ENCODE measurements at places on chromosomes 7 and 10.

DNA sequence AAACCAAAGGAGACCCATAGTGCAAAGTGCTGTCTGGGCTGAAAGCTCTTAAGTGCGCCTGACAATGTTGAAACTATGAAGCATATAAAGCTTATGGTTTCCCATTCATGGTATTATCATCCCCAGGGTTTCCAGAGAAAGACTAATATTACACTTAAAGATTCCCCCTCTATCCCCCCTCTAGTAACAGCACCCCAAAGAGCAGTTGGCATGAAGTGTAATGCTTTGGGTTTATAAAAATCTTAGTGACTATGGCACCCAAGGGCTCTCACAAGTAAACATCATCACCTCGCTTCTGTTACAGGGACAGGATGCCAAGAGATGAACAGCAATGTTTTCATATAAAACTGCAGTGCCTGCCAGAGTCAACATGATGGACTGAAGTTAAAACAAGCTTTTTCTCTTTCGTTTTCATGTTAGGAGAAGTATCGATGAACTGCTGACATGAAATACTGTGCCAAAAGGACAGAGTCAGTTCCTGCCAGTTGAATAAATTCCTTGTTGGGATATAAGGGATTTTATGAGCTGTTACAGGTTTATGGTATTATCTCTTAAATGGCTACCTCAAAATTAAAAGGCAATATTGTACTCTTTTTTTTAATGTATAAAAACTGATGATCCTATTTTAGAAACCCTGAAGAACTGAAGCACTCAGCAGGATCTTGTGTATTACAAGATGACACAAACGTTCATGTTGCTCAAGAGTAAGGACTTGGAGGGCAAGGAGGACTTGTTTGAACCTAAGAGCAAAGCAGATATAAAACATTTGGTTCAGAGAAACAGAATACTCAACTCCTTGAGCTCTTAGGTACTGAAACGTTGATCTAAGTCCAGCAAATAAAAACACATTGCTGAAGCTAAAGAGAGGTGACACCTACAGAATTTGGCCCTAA lies 203.7 kb upstream of the IMMP2L start:
- DNase-seq = no peak

- DNase-seq = no peak
Observed at GRCh38 chr10:71751515-71752224, 21.6 kb downstream of the VSIR start.

GRCh38 chr10:3438606-3439005 lies 266.0 kb upstream of the PITRM1 start:
- no peak for DNase-seq

GRCh38 chr7:72438491-72438890 lies 26.4 kb upstream of the CALN1 start:
- no peak for DNase-seq

- no peak for DNase-seq
Observed at GRCh38 chr7:67453580-67454380, 457.1 kb downstream of the TYW1 start.

DNA sequence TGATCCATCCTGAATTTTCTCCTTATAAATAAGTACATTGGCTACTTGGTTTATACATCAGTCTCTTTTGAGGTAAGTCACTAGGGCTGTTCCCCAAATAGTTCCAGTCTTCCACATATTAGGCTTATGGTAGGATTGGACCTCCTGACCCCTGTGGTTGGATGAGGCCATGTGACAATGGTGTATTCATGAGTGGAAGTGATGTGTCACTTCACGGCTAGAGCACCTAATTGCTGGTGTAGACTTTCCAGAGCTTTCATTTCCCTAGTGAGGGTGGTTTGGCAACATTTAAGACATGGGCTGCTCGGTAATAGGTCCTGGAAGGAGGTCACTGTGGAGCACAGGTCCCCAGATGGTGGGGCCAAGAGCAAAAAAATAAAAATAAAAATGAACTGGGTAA lies 141.2 kb upstream of the ABCB5 start:
- no peak for DNase-seq

DNA sequence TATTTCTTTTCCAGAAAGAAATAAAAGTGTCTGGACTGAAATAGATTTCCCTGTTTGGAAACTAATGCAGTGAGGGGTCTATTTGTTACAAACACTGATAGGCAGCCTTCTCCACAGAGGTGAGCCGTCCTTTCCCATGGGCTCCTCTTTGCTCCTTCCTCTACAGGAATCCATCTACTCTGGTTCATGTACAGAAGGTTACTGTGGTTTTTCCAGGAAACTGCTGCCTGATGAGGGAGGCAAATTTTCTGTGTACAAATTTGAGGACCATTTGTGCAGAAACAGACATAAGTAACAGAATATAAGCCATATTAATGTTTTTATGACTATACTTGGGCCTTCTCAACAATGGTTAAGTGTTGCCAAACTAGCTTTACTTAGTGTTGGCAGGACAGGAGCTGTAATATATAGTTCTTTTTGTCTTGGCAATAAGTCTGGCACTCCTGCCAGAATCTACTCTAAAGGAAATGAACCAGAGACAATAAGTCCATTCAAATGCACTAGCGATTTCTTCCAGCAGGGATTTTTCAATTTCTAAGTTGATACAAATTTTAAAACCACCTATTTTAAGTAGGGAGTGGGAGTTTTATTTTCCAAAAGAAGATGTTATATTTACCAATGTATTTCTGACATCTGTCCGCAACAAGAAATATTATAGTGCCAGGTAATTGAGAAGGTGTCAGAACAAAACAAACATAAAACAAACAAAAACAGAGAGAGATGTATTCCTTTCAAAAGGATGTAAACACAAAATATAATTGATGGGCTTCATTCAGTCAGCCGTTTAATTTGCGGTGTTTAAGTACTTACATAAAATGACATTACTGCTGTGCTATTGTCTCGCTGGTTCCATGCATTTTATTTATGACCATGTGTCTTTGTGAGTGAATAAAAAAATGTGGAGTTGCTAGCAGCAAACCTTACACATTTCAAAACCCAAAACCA lies 91.0 kb upstream of the NFE2L3 start:
- peak; percentile 90 for DNase-seq

DNA sequence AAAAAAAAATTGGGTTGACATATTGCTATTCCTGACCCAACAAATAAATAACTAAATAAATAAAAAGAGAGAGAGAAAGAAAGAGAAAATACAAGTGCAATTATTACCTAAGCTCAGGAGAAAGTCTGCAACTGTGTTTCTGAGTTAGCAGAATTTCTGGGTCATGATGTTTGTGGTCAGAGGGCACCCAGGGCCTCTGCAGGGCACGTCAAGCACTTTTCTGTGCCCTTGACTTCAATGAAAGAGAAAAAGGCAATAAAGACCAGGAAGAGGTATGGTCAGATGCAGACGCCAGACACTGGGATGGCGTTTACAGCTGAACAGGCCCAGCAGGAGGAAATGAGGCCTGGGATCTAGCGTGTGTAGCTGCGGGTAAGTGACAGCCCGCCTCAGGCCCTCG lies 160.9 kb upstream of the GDF10 start:
- DNase-seq = no peak

DNA sequence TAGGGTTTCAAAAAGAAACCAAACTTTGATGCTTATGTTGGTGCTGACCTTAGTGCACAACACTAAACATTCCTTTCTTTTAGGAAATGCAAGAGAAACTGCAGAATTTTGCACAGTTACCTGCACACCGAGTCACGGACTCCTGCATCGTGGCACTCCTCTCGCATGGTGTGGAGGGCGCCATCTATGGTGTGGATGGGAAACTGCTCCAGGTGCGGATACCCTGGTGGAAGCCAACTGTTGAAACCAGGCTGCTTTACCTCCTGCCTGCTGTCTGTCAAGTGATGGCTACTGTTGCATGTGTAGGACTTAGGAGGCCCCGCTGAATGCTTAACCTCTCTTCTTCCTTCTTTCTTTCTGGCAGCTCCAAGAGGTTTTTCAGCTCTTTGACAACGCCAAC lies 11.7 kb downstream of the CASP2 start:
- no peak for DNase-seq

DNA sequence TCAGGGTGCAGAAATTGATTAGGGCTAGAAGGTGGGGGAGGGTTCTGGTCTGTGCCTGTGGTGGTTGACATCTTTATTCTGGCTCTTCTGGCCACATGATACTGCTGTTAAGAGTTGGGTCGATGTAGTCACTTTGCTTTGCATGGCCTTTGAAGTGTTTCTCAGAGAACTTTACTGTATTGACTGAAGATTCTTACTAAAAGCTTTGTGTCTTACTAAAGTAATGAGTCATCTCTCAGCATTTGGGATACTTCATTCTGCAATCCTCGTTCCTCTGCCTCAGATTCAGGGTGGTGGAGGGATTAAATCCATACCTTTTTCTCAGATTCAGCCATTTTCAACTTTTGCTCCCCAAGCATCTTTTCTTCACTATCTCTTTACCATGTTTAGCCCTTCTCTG lies 38.6 kb downstream of the STEAP4 start:
- DNase-seq = no peak

DNA sequence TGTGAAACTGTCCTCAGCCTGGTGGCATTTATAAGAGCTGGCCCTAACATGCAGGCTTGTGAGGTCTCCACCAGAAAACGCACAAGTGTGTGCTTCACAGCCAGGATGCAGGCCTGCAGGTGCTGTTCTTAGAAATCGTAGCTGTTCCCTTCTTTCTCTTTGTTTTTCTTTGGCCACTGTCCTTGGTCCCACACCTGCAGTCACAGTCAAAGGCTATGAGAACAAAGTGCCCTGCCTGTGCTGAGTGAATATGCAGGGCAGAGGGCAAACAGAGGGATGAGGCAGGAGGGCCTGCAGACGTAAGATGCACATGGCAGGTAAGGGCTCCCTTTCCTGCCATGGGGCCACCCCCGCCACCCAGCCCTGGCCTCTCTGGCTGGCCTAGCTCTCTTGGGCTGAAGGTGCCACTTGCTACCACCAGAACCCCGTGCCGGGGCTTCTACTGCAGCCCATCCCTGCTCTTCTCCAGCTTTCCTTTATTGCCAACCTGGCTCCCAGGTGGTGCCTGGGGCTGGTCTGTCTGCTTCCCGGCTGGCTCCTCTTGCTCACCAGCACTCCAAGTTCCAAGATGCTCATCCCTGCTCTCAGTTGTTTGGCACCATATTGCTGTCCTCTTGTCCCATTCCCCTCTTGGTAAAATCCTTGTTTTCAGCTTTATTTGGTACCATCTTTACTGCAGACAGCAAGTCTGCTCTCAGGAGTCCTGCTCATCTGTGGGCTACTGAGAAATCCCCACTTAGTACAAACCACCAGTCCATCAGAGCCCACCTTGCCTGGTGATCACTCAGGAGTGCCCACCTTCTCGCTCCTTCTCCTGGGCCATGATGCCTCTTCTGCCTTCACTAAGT lies 308.1 kb upstream of the ZMIZ1 start:
- DNase-seq = no peak

DNA sequence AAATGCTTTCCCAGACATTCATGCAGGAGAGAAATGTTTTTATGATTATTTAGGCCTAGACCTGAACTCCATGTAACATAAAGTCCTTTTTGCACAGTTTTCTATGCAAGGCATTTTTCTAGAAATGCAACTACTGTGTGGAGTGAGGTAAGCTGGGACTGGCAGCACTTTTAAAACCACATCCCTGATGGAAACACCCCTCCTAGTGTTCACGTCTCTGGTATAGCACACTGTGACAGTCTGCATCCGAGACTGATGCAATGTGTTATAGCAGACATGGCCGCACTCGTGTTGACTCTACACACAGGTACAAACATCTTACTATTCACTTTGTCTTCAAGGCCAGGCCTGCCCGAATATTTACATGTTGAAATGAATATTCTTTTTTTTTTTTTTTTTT lies 19.3 kb upstream of the ERCC6 start:
- DNase-seq = no peak

DNA sequence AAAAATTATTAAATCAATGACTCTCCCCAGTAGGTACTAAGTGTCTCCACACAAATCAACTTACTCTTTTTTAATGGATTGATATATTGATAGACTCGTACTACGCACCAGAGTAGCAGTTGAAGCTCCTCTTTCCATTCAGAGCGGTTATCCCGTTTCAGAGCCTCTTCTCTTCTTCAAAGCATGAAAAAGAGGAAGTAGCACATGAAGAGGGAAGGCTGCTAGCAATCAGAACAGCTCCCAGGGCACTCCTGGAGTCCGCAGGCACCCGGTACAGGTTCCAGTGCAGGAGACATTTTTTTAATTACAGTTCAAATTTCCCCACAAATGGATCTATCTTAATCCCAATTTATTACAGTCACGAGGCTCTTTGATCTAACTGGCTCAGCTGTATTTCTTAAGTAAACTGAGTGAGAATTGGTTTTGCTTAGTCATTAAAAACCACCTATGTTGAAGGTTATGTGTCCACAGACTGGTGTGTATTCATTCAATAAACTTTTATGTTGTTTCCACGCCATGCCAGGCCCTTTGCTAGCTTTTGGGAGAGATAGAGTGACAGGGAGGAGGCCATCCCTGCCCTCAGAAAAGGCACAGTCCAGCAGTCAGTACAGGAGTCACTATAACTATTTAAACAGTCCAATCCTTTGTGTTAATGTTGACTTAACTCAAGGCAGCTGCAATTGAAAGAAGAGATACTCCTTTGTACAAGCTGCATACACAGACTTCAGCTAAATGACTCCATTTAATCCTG lies 32.1 kb upstream of the CALN1 start:
- peak; percentile 90 for DNase-seq

- no peak for DNase-seq
Observed at GRCh38 chr10:129675027-129675769, 208.2 kb downstream of the MGMT start.

- DNase-seq = no peak
Observed at GRCh38 chr10:5560817-5561703, 36.3 kb downstream of the CALML3 start.

- no peak for DNase-seq
Observed at GRCh38 chr7:44743750-44744149, 4.9 kb upstream of the ZMIZ2 start.

DNA sequence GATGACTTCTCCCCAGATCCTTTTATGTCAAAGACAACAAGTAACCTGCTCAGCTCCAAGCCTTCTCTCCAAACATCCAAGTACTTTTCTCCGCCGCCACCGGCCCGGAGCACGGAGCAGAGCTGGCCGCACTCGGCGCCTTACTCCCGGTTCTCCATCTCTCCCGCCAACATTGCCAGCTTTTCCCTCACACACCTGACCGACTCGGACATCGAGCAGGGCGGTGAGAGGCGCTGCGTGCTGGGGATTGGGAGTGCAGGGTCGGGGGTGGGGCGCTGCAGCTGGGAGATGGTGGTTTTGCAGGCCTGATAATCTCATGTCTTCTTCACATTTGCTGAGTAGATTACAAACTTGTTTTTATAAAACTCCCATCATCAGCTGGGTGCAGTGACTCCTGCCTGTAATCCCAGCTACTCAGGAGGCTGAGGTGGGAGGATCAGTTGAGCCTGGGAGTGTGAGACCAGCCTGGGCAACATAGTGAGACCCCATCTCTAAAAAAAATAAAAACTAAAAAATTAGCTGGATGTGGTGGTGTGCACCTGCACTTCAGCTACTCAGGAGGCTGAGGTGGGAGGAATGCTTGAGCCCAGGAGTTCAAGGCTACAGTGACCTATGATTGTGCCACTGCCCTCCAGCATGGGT lies 7.2 kb upstream of the BHLHA15 start:
- DNase-seq = no peak
